ENCODE measurements at places on chromosomes 12 and 14. TPM values are rescaled to one million over a fixed set of nuclear protein-coding genes. Genes with fewer than 3 reads are reported as not detected.

Gene HOXC6
- not detected for total RNA-seq

GRCh38 chr12:55724226-55724939 lies 4.2 kb downstream of the RDH5 start:
- peak; percentile 76 for DNase-seq

DNA sequence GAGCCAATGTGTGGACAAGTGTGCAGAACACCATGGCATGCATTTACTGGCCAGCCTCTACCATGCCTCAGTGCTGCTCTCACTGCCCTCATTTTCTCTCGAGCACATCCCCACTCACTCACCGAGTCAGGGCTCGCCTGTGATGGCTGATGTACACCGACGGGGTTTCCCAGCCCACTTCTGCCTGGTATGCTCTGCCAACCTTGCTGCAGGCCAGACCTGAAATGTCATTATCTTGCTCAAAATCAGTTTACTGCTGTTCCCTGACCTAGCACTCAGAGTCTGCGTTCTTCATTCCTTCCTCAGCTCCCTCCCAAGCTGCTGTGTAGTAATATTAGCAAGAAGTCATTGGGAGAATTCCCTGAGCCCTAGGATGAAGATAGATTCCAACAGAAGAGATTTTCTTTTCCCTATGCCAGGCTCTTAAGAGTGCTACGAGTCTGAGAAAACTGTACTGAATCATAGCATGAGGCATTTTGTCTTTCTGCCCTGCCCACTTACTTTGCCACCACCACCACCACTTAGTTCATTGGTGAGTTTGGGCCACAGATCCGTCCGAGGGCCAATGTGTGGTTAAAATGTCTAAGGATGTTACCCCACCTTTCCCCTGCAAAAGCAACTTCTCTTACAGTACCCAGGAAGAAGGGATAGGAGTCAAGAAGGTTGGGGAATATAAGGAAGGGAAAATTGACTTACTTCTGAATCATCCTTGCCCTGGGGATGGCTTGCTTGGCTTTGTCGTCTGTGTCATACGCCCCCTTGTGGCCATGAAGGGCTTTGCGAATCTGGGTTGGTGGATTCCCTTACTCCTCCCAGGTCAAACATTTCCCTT lies 51.0 kb downstream of the BMAL2 start:
- peak; percentile 70 for DNase-seq

Gene NTF3
- 1.1 TPM for total RNA-seq

Gene ASCL1
- 0.31 TPM for total RNA-seq

DNA sequence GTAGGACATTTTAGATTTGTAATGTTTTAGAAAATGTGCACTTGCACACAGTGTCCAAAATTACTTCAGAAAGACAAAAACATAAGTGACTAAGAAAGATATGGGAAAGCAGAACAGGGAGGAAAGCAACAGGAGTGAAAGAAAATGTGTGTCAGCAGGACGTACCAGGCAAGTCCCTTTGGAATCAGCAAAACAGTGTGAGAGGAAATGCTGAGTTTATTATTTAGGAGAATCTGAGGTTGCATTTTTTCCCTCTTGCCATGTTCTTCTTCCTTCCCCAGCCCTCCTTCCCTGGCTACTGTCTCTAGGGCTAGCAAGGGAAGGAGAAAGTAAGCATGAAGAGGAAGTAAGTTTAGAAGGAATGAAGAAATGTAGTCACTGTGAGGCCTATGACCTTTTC lies 67.7 kb upstream of the CD163 start:
- DNase-seq, result no peak

- no peak for DNase-seq
Observed at GRCh38 chr12:78128211-78128610, 297.5 kb downstream of the NAV3 start.

Measured in right lobe of liver (tissue), 6 donors.